ENCODE measurements at places on chromosomes 13 and 19. TPM values are rescaled to one million over a fixed set of nuclear protein-coding genes. Genes with fewer than 3 reads are reported as not detected.

The PROSER1 gene
- total RNA-seq: 9.4 TPM

The KLK12 gene
- total RNA-seq: not detected

The PODNL1 gene
- 0.25 TPM for total RNA-seq

The PCDH17 gene
- 1.1 TPM for total RNA-seq
